CD4-positive, alpha-beta T cell treated with Interleukin-2 at 100 ng/mL for 4 hours (primary cell): ENCODE measurements at places on chromosomes 16 and 17.

DNA sequence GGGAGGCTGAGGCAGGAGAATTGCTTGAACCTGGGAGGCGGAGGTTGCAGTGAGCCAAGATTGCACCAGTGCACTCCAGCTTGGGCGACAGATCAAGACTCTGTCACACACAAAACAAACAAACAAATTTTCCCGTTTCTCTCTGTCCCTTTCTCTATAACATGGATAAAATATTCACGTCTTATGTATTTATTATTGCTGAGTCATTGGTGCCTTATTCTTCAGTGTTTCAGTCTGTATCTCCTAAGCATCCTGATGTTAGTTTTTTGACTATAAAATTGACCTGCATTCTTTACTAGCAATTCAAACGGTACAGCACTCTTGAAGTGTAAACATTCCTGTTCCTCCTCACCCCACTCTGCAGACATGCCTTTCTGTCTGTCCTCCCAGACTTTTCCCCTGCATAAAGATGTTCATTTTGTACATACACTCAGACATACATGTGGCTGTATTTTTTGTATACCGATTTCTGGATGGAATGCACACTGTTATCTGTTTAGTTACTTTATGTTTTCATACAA is 16.4 kb downstream of the DHODH start:
- DNase-seq, result no peak

DNA sequence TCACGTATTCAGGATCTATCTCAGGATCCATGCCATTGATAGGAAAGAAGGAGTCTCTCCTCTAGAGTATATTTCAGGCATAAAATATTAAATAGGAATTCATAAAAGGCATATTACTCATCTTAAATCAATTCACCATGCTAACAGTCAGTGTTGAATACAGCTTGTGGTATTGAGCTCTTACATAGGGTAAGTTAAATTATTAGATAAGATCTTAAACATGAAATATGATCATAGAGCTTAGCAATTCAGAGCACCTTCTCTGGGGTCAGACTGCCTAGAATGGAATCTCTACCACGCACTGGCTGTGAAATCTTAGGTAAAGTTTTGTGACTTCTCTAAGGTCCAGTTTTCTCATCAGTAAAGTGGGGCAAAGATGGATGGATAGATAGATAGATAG is 20.7 kb downstream of the MARCHF10 start:
- DNase-seq, result no peak

- no peak for DNase-seq
These were observed 21.9 kb upstream of the PHAF1 start for GRCh38 chr16:67087803-67088202.

DNA sequence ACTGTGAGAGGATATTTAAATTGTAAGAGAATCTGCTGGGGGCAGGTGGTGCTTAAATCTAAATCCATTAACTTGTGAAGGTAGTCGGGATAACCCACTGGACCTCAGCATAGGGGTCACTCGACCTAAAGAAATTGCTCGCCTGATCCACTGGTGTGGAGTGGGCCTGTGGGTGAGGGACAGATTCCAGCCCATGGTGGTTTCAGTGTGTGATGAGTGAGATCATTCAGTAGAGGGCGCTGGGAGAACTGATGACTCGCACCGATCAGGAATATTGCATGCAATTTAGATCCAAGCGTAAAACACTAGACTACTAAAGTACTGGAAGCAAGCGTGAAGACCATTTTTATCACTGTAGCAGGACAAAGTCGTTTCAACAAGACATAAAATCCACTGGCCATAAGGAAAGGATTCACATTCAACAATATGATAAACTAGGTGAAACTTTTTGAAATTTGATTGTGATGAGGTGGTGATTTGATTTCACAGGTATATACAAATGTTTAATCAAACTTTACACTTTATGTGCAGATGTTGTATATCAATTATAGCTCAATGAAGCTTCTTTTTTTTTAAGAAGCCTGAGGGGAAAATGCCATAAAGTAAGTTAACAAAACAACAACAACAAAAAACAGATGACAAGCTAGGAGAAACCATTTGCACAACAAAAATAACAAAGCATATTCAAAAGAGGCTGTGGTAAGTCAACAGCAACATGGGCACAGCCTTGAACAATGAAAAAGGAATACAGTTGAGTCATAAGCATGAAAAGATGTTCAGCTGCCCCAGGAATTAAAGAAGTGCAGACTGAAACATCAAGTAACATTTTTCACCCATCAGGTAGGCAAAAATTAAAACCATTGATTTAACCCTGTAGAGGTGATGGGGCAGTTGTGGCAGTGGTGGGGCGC is 7.5 kb upstream of the TMEM170A start:
- DNase-seq, result peak; percentile 70

GRCh38 chr16:75482434-75483205 is 12.6 kb downstream of the CHST6 start:
- DNase-seq, result no peak

GRCh38 chr17:63974594-63975192 is 2.0 kb upstream of the SCN4A start:
- DNase-seq, result no peak

GRCh38 chr16:1557074-1557473 is 23.6 kb downstream of the TMEM204 start:
- DNase-seq, result no peak
